GM06990 (cell line): ENCODE measurements at places on chromosomes 7 and 10.

DNA sequence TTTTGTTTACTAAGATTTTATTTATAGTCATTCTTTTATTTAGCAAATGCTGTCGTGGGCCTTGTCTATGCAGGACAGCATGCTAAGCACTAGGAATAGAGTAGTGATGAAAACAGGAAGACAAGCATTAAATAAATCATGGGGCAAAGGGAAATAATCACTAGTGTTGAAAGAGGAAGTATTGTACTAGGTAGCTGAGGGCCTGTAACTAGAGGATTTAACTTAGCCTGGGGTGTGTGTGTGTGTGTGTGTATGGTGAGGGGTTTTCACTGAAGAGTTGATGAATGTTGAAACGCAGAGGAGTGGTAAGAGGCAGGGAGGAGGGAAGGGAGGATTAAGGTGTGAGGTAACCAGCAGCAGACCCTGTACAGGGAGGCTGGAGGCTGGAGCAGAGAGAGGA is 446.4 kb downstream of the SDK1 start:
- no peak for DNase-seq

- DNase-seq = peak; percentile 7
Observed at GRCh38 chr7:118182593-118183427, 1.2 kb upstream of the LSM8 start.

DNA sequence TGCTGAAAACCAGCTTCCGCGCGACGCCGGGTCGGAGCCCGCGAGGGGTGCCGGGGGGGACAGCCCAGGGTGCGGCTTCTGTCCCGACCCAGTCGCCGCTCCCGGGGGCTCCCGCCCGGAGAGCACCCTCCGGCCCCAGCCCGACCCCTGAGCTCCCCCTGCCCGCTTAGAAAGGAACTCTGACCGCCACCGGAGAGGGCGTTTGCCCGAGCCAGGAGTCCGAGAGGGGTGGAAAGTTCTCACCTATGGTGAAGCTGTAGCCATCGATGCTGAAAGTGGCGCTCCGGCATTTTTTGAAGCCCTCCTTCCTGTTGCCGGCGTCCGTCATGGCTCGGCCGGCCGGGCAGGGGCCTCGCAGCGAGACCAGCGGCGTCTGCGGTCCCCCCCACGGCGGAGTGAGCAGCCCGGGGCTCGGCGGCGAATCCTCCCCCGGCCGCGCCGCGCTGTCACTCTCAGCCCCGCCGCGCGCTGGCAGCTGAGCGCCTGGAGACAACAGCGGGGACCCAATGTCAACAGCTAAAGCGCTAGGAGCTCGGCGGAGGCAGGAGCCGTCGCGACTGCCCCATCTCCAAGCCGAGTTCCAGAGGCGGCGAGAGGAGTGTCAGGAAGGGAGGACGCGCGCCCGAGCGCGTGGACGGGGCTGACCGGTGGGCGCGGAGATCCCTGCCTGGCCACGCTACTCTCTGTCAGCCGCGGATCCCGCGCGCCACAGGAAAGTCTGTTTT is 191.6 kb downstream of the LSM5 start:
- DNase-seq = no peak

- DNase-seq = no peak
Observed at GRCh38 chr7:30755384-30756154, 3.6 kb downstream of the INMT start.

GRCh38 chr7:104967595-104967994 is 46.4 kb upstream of the KMT2E start:
- DNase-seq = no peak

DNA sequence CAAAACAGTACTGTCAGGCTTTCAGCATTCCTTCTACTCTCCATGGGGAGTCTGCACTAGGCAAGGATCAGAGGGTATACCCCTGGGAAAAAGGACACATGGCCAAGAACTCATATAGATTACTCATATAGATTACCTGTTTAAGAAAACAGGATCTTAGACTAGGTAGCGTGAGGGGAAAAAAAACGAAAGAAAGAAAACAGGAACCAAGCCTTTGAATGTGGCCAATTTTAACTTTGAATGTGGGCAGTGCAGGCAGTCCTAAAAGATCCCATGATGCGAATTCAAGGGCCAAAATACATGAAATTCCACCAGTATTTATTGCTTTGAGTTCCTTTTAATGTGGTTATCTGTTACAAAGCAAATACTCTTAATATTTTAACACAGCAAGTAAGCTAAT is 108.6 kb upstream of the TAC1 start:
- DNase-seq = peak; percentile 22

DNA sequence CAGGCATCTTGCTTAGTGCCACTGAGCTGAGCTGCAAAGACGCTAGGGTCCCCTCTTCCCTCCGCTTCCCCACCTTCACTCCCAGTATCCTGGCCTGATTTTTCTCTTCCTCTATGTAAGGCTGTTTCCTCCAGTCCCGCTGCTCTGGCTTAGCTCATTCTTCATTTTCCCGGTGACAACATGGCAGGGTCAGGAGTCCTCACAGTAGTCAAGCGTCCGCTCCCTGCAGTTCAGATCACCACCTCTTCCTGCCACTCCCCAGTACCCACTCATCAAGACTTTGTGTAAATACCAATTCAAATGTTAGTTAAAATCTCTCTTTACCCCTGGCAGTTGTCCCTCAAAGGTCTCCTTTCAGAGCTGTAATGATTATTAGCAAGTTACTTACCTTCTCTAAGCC is 650.4 kb upstream of the CELF2 start:
- DNase-seq = no peak

GRCh38 chr10:114485696-114486400 is 81.5 kb upstream of the AFAP1L2 start:
- DNase-seq = no peak

- no peak for DNase-seq
Observed at GRCh38 chr7:100431286-100431735, 1.7 kb downstream of the MEPCE start.

DNA sequence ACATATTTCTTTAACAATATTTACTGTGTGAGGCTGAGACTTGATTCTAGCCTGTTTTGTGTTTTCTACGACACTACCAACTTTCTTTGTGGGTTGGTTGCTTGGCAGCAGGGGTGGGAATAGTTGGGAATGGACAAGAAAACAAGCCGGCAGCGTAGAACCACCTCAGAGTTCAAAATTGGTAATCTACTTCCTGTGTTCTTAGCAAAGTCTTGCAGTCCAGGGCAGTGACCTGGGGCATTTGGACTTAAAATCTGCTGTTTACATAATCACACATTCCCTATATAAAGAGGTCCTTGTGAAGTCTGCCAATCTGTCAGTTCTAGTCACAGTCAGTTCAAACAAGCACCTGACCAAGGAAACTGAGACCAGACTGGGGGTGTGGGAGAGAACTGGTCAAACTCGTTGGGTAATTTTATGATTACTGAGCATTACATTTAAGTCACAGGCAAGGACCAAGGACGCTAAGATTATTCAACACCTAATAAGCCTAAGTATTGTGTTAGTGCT is 167.9 kb downstream of the CPEB3 start:
- DNase-seq = no peak

- DNase-seq = no peak
Observed at GRCh38 chr7:3648276-3648675, 347.2 kb downstream of the SDK1 start.

DNA sequence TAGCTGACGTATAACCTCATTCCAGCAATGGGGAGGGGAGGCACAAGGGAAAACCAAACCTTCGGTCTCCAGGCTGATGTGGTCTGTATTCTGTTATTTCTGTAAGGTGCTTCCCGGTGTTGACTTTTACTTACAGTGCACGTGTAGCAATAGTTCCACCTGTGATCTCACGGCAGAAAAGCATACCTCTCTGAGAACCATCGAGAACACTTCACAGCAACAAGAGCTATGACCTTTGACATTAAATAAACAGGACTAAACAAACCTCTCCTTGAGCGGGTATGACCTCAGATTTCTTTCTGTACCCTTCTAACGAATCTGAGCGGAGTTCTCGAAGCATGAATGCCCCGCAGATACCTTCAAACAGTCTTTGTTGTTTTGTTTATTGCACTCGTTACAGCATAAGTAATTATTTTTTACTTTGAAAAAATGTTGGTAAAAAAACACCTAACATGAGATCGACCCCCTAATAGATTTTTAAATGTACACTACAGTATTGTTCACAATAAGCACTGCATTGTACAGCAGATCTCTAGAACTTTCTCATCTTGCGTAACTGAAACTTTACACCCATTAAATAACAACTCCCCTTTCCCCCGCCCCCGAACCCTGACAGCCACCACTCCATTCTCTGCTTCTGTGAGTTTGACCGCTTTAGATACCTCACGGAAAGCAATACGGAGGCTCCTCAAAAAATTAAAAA is 282.3 kb downstream of the GATA3 start:
- no peak for DNase-seq

GRCh38 chr7:152865011-152865410 is 105.5 kb downstream of the ACTR3B start:
- no peak for DNase-seq

DNA sequence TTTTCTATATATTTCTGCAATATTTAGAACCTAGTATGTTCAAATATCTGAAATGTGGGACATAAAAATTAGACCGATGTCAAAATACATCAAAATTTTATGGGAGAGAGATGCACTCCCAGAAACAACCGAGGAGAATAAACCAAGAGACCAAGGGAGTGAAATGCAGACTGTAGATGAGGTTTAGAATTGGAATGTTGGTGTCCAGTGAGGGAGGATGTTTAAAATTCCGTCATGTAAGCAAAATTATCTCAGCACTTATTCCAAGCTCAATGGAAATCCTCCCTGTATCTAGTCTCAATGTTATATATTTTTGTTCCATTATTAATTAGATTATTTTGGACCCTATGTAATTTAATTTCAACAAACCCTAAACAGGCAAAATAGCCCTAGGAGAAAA is 61.9 kb upstream of the MAGI2 start:
- no peak for DNase-seq

DNA sequence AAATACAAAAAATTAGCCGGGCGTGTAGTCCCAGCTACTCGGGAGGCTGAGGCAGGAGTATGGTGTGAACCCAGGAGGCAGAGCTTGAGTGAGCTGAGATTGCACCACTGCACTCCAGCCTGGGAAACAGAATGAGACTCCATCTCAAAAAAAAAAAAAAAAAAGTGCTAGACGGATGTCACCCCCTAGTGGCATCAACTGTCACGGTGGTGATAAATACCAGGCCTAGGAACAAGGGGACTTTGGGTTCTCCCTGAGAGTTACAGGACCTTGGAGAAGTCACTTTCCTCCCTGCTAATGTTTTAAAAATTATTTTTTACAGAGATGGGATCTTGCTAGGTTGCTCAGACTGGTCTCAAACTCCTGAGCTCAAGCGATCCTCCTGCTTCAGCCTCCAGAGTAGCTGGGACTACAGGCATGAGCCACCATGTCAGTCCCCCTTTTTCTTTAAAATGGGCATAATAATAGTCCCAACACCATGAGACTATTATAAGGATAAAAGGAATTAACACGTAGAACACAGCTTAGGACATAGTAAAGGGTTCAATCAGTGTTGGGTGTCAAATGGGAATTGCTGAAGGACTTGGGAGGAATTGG is 2.6 kb upstream of the TMEM130 start:
- DNase-seq = no peak

DNA sequence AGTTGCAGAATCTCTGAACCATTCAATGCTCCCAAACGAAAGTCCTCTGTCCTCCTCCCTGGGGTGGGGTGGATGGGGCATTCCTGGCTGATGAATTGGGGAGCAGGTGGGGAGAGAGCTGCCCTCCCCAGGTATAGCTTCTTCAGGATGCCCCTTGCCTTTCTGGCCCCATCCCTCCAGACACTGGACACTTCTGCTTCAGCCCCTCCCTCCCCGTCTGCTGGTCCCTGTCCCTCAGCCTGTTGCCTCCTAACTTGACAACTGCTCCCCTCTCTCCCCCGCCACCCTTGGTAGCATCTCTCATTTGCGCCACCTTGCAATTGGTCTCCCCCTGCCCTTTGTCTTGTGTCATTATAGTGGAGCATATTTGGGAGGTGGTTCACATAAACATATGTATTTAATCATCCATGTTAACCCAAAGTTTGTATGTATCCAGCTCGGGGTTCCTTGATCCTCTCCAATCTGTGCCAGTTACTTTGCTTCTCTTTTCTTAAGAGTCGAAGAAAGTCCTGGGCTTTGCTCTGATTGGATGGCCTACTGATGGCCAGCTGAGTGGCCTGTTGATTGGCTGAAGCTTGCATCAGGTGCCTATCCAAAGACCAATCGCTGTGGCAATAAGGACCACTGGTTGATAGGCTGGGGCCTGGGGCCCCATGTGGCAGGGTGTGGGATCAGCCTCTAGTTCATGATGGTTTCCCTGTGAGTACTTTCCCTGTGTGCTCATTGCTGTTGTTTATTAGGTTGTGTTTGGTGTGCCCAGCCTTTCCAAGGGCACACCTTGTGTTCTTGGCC is 4.0 kb upstream of the GCK start:
- no peak for DNase-seq

DNA sequence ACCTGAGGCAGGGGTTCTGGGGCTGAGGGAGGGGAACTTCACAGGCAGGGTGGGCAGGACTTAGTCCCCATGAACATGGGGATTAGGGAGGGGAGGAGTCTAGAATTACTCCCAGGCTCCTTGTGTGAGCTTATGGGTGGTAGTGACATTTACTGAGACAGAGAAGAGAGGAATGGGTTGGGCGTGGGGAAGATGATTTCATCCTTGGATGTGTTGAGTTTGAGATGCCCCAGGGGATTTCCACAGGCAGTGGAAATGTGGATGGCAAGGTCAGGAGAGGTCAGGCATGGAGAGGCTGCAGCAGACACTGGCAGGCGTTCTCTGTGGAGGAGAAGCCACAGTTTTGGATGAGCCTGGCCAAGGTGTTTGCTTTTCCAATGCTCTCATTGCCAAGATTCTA is 26.4 kb upstream of the GSDME start:
- no peak for DNase-seq

DNA sequence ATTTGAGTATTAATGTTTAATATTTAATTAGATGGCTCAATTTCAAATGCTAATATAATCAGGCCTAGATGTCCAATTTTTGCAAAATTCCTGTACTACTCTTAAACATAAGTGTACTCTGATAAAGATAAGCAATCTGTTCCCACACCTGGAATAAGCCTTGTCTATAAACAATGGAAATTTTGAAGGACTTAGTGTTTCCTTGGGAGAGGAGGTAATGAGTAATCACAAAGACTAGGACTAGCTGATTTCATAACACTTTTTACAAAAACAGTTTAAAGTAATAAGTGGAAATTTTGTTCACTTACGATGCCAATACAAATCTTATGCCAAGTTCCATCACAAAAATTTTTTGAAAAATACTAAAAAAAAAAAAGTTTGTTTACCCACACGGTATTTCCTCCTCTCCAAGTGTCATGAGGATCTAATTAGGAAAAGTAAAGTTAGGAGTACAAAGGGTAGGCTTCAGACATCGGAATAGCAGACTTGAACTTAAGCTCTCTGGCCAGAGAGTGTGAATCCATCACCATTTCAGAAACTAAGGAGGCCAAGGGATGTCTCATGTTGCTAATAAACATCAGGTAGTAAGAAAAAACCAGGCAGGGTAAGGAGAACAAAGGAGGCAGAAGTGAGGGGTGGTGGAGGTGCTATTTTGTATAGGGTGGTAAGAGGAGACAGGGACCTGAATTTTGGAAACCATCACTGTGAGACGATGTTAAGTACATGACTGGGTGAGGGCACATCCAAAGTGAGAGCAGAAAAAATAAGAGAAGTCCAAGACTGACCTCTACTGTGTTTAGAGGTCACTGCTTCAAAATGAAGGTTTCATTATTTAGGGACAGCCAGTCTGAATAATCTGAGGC is 61.3 kb downstream of the RAPGEF5 start:
- no peak for DNase-seq
